Mucosa of gallbladder (tissue), 1 donor: ENCODE measurements at places on chromosomes 1 and 21. TPM values are rescaled to one million over a fixed set of nuclear protein-coding genes. Genes with fewer than 3 reads are reported as not detected.

The ADAMTSL4 gene
- 17.2 TPM for total RNA-seq

The OMA1 gene
- 34.8 TPM for total RNA-seq

The TFF1 gene
- total RNA-seq, result 241 TPM

The CYP4A11 gene
- 14.2 TPM for total RNA-seq

The DUSP10 gene
- total RNA-seq, result 9.2 TPM

The LRRC39 gene
- total RNA-seq, result 0.92 TPM

The KCND3 gene
- 8.7 TPM for total RNA-seq

The FTCD gene
- 1.3 TPM for total RNA-seq

The LCE2C gene
- total RNA-seq, result not detected

The SH2D1B gene
- 0.12 TPM for total RNA-seq

The RNASEL gene
- total RNA-seq, result 16.7 TPM

The ARMH1 gene
- total RNA-seq, result 3.7 TPM

The RNF207 gene
- total RNA-seq, result 26.6 TPM

The RAB42 gene
- 1.8 TPM for total RNA-seq

The ZNHIT6 gene
- 10.1 TPM for total RNA-seq

The TRIM46 gene
- total RNA-seq, result 0.83 TPM

The PLA2G4A gene
- 11.0 TPM for total RNA-seq

The MYBPH gene
- total RNA-seq, result not detected

The BNIPL gene
- total RNA-seq, result 0.66 TPM

The SMPDL3B gene
- 7.0 TPM for total RNA-seq

The AMIGO1 gene
- 15.6 TPM for total RNA-seq

The KCNJ9 gene
- not detected for total RNA-seq

The KLHDC9 gene
- 14.3 TPM for total RNA-seq

The S100A7 gene
- total RNA-seq, result not detected

The ELAVL4 gene
- total RNA-seq, result 0.43 TPM

The OPTC gene
- not detected for total RNA-seq

The GNAT2 gene
- not detected for total RNA-seq

The C1orf105 gene
- not detected for total RNA-seq

The AGBL4 gene
- total RNA-seq, result 0.52 TPM

The FAM177B gene
- total RNA-seq, result 36.8 TPM

The TTC22 gene
- total RNA-seq, result 24.9 TPM

The DIO1 gene
- total RNA-seq, result 6.2 TPM

The CNKSR1 gene
- 36.0 TPM for total RNA-seq

The PPIAL4G gene
- 0.09 TPM for total RNA-seq

The C1orf185 gene
- total RNA-seq, result not detected

The DIRAS3 gene
- 14.0 TPM for total RNA-seq

The C1QTNF12 gene
- total RNA-seq, result 4.9 TPM

The CRYBG2 gene
- 25.5 TPM for total RNA-seq

The AXDND1 gene
- 2.6 TPM for total RNA-seq

The SLC45A1 gene
- 5.0 TPM for total RNA-seq

The CASQ2 gene
- total RNA-seq, result 3.9 TPM

The TFF2 gene
- total RNA-seq, result 115 TPM

The GUCA2A gene
- 1.1 TPM for total RNA-seq

The PTPRF gene
- 478 TPM for total RNA-seq
